ENCODE measurements at places on chromosomes 7 and 10.
A peak's percentile ranks its signal among the peaks of the same experiment; 100 is the strongest.

GRCh38 chr10:15084502-15084922, 4.1 kb downstream of the ACBD7 start:
- H3K4me3 ChIP-seq, result no peak overlapping the region
- peak overlapping the region; percentile 64 for H3K27ac ChIP-seq
- no peaks in the 10 kb centered on the region for H3K27me3 ChIP-seq
- peaks cover 3% of the 10 kb centered on the region for H3K4me1 ChIP-seq
- DNase-seq, result peak; percentile 95
- H3K36me3 ChIP-seq, result no peaks in the 10 kb centered on the region

- no peak overlapping the region for H3K27ac ChIP-seq
- no peaks in the 10 kb centered on the region for H3K4me1 ChIP-seq
- H3K36me3 ChIP-seq, result no peaks in the 10 kb centered on the region
- no peak for DNase-seq
- no peak overlapping the region for H3K4me3 ChIP-seq
- no peaks in the 10 kb centered on the region for H3K27me3 ChIP-seq
Observed at GRCh38 chr7:121744877-121745276, 128.1 kb upstream of the PTPRZ1 start.

- DNase-seq, result no peak
- H3K27me3 ChIP-seq, result no peaks in the 10 kb centered on the region
- no peak overlapping the region for H3K4me3 ChIP-seq
- H3K36me3 ChIP-seq, result peaks cover 2% of the 10 kb centered on the region
- no peak overlapping the region for H3K27ac ChIP-seq
Observed at GRCh38 chr10:94286901-94287300, 75.8 kb downstream of the NOC3L start.

GRCh38 chr7:121023683-121024511, 35.4 kb downstream of the CPED1 start:
- peak; percentile 81 for DNase-seq
- H3K4me3 ChIP-seq, result no peak overlapping the region
- H3K4me1 ChIP-seq, result peaks cover 18% of the 10 kb centered on the region
- no peaks in the 10 kb centered on the region for H3K27me3 ChIP-seq
- no peaks in the 10 kb centered on the region for H3K36me3 ChIP-seq

DNA sequence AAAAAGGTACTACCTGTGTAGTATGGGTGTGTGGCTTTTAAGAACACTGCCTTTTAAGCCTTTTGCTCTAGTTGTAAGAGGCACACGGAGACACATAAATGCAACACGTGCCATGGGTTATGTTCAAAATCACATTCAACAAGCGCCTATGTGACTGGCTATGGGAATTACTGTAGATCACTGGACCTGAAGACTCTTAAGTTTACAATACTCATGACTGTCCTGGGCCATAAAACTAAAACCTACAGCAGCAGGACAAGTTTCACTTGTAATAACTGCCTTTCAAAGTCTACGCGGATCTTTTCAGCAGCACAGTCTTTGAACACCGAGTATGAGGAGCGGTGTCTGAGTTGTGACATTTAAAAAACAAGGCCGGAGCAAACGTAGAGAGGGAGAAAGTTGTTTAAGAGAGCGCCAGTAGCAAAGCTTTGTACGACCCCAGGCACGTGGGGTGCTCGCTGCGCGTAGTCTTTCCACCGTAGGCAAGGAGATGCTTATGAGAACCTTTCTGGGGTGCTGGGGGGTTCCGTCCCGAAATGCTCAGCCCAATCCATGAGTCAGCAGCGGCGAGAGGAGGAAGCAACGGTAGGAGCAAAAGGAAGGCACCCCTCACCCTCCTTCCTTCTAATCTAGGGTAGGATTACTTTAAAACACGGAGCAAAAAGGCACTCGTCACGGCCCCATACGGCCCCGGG, 662 bp downstream of the DNAJC2 start:
- peaks cover 10% of the 10 kb centered on the region for H3K36me3 ChIP-seq
- peak; percentile 32 for DNase-seq
- H3K27ac ChIP-seq, result peak overlapping the region; percentile 77
- peak overlapping the region; percentile 90 for H3K4me3 ChIP-seq
- H3K27me3 ChIP-seq, result no peaks in the 10 kb centered on the region
- H3K4me1 ChIP-seq, result peaks cover 3% of the 10 kb centered on the region

GRCh38 chr7:93055543-93056107, 62.2 kb downstream of the SAMD9 start:
- H3K27ac ChIP-seq, result no peak overlapping the region
- no peak for DNase-seq
- H3K4me3 ChIP-seq, result no peak overlapping the region
- no peaks in the 10 kb centered on the region for H3K36me3 ChIP-seq
- no peaks in the 10 kb centered on the region for H3K4me1 ChIP-seq
- no peaks in the 10 kb centered on the region for H3K27me3 ChIP-seq

DNA sequence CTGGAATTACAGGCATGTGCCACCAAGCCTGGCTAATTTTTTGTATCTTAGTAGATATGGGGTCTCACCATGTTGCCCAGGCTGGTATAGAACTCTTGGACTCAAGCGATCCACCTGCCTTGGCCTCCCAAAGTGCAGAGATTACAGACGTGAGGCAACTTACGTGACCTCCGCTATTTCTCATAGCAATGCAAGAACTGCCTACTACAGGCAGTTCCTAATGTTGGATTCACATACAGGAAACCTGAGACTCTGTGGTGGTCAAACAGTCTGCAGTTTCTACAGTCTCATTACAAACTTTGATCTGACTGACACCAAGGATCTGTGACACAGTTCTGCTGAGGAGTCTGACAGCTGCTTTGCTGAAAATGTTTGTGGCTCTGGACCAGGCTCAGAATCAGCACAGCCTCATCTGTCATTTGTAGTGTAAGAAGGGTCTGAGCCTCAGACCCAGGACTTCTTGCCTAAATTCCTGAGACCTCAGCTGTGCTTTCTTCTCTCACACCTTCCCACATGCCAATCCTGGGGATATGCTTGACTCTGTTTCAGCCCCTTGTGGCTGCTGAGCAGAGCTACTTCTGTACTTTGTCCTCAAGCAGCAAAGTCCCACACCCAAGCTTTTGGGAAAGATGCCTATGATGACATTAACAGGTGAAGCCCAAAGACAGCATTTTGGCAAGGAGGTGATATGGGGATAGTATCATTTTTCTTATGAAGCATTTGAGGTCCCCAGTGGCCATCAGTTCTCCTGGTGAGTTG, 48.0 kb upstream of the CYP2C9 start:
- no peak for DNase-seq
- no peaks in the 10 kb centered on the region for H3K36me3 ChIP-seq
- H3K27ac ChIP-seq, result no peak overlapping the region
- no peak overlapping the region for H3K4me3 ChIP-seq
- no peaks in the 10 kb centered on the region for H3K27me3 ChIP-seq

- no peak overlapping the region for H3K27ac ChIP-seq
- peaks cover 31% of the 10 kb centered on the region for H3K4me1 ChIP-seq
- H3K27me3 ChIP-seq, result no peaks in the 10 kb centered on the region
- peak; percentile 53 for DNase-seq
- no peaks in the 10 kb centered on the region for H3K36me3 ChIP-seq
Observed at GRCh38 chr7:23468526-23469149, 1.7 kb downstream of the IGF2BP3 start.

DNA sequence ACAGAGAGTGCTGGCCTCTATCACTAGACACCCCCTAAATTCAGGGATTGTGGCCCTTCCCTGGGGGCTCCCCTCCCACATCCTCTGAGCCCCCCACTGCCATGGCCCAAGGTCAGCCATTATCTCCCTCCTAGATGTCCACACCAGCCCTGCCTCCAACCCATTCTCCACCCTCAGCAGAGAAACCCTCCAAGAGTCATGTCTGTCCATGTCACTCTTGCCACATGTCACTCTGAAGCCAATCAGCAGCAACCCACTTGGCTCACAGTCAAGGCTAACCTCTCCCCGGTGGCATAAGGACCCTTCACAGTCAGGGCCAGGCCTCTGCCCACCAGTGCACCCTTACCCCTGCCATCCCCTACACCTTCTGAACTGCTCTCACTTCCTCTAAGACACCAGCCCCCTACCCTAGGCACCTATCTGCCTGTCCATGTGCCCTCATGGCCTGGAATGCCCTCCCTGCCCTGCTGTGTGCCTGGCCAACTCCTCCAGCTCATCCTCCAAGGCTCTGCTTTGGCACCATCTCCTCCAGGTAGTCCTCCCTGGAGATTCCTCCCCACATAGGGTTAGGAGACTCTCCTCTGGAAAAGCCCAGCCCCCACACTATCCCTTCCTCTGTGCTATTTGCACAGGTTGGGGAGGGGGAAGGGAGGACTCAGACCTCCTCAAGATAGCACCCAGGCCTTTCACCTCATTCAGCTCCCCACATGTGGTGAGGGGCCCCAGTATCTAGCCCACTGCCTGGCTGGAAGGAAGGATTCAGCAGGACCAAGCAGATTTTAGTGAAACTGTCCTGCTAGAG, 83.7 kb downstream of the GRID1 start:
- no peak for DNase-seq
- no peak overlapping the region for H3K27ac ChIP-seq
- no peaks in the 10 kb centered on the region for H3K4me1 ChIP-seq
- no peaks in the 10 kb centered on the region for H3K36me3 ChIP-seq
- H3K4me3 ChIP-seq, result no peak overlapping the region
- H3K27me3 ChIP-seq, result no peaks in the 10 kb centered on the region

- no peaks in the 10 kb centered on the region for H3K36me3 ChIP-seq
- DNase-seq, result peak; percentile 38
- no peaks in the 10 kb centered on the region for H3K4me1 ChIP-seq
- H3K4me3 ChIP-seq, result no peak overlapping the region
- no peak overlapping the region for H3K27ac ChIP-seq
- no peaks in the 10 kb centered on the region for H3K27me3 ChIP-seq
Observed at GRCh38 chr7:66964411-66964810, 31.0 kb downstream of the SBDS start.

DNA sequence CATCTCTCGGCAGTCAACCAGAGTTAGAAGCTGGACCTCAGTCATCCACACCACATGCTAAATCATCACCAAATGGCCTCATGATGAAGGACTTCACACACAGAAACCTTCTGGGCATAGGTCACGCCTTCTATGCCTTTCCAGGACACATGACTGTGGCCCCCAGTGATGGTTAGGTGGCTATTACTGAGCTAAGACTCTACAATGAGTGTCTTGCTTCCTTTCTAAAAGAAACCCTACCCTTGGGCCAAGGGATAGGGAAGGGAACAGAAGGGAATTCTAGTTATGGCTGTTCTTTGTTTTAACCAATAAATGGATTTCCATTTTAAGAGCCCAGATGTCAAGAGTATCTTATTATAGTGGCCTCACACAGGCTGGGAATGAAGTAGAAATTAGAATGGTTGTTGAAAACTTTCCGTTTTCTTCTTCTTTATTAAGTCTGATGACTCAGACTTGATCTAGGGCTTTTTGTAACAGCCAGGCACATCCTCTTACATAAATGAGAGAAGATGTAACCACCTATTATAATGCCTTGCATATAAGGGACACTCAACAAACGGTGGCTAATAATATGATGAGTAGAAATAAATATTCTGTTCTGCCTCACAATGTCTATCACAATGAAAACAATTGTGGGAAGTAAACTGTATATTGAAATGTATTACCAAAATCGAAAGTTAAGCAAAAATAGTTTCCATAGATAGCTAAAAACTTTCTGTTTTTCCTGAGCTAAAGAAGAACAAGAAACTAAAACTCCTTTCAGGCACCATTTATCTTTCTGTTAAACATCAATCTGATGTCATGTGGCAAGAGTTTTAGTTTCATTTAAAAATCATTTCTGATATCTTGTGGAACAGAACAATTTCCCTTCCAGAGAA, 62.5 kb upstream of the TOMM7 start:
- H3K4me1 ChIP-seq, result no peaks in the 10 kb centered on the region
- DNase-seq, result no peak
- H3K27me3 ChIP-seq, result no peaks in the 10 kb centered on the region
- H3K4me3 ChIP-seq, result no peak overlapping the region

DNA sequence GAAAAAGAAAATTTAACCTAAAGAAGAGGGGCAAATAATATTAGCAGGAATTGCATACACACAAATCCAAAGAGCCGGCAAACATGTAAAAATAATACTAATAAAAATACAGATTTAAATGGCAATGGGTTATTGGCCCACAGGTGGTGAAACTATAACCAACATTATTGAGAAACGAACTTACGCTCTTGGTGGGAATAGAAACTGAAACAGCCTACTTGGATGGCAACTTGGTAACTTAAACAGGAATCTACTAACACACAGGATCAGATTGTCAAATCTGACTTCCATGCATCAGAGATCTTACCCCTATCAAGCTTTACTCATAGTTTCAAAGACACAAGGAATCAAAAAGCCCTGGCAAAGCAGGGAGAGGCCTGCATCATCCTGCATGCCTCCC, 66.5 kb downstream of the ANLN start:
- H3K4me3 ChIP-seq, result no peak overlapping the region
- H3K27ac ChIP-seq, result no peak overlapping the region
- H3K36me3 ChIP-seq, result peaks cover 11% of the 10 kb centered on the region
- no peaks in the 10 kb centered on the region for H3K4me1 ChIP-seq
- H3K27me3 ChIP-seq, result no peaks in the 10 kb centered on the region

DNA sequence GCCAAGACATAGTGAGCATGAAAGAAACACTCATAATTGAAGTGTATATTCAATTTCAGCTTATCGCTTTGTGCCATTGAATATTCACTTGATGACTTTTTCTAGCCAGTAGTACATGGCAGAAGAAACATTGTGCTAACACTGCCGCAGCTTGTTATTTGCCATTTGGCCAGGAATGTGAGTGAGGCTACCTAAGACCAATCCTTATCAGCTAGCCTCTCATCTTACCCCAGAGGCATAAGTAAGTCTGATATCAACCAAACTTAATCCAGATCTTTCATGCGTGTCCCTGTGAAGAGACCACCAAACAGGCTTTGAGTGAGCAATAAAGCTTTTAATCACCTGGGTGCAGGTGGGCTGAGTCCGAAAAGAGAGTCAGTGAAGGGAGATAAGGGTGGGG, 586.0 kb upstream of the MBL2 start:
- no peak overlapping the region for H3K4me3 ChIP-seq
- H3K4me1 ChIP-seq, result no peaks in the 10 kb centered on the region
- no peaks in the 10 kb centered on the region for H3K36me3 ChIP-seq
- H3K27me3 ChIP-seq, result no peaks in the 10 kb centered on the region

- H3K4me3 ChIP-seq, result no peak overlapping the region
- no peaks in the 10 kb centered on the region for H3K27me3 ChIP-seq
- no peaks in the 10 kb centered on the region for H3K36me3 ChIP-seq
- DNase-seq, result no peak
Observed at GRCh38 chr10:114279901-114280644, 41.0 kb downstream of the VWA2 start.

DNA sequence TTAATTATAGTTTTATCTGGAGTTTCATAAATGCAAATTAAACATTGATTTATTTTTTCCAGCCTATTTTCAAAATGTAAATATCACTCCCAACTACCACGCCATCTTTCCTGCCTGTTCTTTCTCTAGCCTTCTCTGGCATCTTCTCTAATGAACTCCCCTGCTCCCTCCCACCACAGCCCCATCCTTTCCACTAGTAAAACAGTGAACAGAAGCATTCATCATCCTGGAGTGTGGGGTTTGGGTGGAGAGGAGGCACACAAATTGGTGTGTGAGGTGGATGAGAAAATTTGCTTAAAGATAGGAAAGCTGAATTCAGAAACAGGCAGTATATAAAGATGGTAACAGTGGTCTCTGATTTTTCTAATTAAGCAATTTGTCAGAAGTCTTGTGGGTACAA, 479.4 kb downstream of the ARL4A start:
- no peaks in the 10 kb centered on the region for H3K36me3 ChIP-seq
- no peak overlapping the region for H3K4me3 ChIP-seq
- DNase-seq, result no peak
- H3K27me3 ChIP-seq, result no peaks in the 10 kb centered on the region
- no peak overlapping the region for H3K27ac ChIP-seq
- no peaks in the 10 kb centered on the region for H3K4me1 ChIP-seq

- DNase-seq, result no peak
- no peak overlapping the region for H3K27ac ChIP-seq
- H3K27me3 ChIP-seq, result no peaks in the 10 kb centered on the region
Observed at GRCh38 chr7:157445246-157445955, 108.6 kb downstream of the DNAJB6 start.

GRCh38 chr7:98137826-98138151, 31.1 kb downstream of the LMTK2 start:
- peak; percentile 12 for DNase-seq
- no peak overlapping the region for H3K4me3 ChIP-seq
- no peaks in the 10 kb centered on the region for H3K27me3 ChIP-seq
- H3K27ac ChIP-seq, result no peak overlapping the region
